CD4-positive, alpha-beta T cell treated with Interleukin-1 beta for 1 hour (primary cell): ENCODE measurements at places on chromosomes 13 and 19.

- DNase-seq, result no peak
These were observed 8.1 kb upstream of the KPTN start for GRCh38 chr19:47492137-47492533.

- no peak for DNase-seq
These were observed 123.5 kb downstream of the CRYL1 start for GRCh38 chr13:20401931-20402856.

DNA sequence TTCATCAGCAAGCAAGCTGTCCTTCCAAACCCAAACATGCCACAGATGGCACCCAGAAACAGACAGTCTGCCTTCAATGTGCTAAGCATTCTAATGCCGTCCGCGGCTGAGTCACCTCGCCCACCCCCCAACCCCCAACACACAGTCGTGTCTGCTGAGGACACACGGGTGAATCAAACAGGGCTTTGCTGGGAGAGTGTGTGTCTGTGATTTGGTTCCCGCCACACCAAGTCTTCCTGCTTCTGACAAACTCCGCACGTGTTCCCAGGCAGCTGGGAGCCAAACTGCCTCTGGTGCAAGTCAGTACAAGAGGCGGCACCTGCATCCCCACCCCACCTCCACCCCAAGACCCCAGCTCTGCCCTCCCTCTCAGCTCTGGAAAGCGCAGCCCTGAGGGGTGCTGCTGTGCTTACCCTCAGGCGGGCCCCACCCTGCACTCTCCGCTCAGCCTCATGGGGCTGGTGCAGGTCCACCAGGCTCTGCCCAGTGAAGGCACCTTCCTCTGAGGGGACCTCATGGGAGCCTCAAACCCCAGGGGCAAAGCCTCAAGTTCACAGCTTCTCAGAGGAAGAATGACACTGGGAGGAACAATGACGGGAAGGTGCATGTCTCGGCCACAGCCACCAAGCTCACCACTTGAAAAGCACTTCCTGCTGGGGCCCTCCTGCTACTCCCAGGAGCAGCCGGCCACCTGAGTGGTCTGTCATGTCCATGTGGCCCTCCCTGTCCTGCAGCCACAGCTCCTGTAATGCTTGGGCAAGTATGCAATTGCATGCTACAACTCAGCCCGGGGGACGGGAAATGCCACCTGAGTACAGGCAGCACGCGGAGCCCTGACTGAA is 15.0 kb upstream of the SLC35E1 start:
- peak; percentile 45 for DNase-seq

DNA sequence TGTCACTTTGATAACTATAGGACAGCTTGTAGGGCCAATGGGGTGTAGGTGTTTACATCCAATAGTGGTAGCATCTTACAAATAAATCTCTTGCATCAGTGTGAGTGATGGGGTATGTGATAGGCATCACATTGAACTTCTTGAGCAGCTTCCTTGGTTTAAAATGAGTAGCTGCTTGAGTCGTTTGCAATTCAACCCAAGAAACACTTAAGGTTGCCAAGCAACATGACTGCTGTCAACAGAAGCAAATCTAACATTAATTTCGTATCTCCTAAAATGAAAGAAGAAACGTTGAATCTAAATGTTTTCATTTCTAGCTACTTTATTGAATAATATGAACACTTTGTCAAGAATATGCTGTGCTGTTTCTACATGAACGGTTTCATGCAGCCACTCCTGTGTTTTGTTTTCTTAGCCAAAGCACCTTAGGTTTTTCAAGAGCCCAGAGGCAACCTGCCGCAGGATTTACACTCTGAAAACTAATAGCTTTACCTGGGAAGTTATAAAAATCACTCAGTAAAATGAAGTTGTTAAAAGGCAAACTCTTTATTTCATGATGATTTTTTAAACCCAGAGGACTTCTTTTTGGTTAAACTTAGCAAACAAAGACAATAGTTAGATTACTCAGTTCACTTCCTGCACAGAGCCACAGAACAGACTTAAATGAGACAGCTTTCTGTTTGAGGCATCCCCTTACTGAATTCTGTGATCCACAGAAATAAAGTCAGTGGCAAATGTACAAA is 305.2 kb downstream of the MTUS2 start:
- DNase-seq, result no peak

GRCh38 chr19:49533551-49534488 is 6.0 kb downstream of the RCN3 start:
- DNase-seq, result peak; percentile 85

GRCh38 chr19:17431417-17431816 is 11.6 kb downstream of the MVB12A start:
- no peak for DNase-seq
